CD4-positive, alpha-beta T cell treated with Interleukin-17A for 4 hours (primary cell): ENCODE measurements at places on chromosomes 7 and 10.

- DNase-seq: no peak
These were observed 329.2 kb upstream of the COBL start for GRCh38 chr7:51645702-51646298.

- no peak for DNase-seq
These were observed 109.0 kb downstream of the ZMYND11 start for GRCh38 chr10:244227-244626.

DNA sequence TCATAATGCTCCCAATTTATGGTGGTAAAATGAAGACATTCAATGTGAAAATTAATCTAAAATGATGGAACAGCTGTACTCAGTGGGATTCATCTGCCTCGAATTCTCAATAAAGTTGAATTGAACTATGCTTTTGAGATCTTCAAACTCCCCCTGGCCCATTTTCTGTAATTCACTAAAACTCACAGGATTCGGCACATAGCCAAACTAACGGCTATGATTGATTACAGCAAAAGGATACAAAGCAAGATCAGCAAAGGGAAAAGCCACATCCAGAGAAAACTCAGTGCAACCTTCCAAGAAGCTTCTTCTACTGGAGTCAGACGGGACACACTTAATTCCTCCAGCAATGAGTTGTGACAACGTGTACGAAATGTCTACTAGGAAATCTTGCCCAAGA lies 307.5 kb downstream of the CNTNAP2 start:
- DNase-seq: no peak

DNA sequence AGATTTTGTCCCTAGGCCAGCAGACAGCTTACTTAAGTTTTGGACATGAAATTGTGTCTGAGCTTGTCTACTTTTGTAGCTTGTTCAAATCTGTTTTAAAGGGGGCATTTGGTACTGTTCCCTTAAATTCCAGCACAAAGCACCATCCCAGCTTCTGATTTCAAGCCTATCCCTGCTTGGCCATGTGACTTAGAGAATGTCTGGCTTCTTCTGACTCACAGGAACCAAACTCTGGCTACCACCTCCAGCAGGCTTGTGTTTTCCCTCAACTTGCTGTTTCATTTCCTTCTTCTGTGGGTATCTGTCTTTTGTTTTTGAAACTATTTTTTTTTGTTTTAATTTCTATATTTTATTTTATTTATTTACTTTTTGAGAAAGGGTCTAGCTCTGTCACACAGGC lies 97.9 kb upstream of the FZD8 start:
- DNase-seq: no peak

GRCh38 chr10:21808550-21808949 lies 195.0 kb downstream of the DNAJC1 start:
- DNase-seq: no peak

DNA sequence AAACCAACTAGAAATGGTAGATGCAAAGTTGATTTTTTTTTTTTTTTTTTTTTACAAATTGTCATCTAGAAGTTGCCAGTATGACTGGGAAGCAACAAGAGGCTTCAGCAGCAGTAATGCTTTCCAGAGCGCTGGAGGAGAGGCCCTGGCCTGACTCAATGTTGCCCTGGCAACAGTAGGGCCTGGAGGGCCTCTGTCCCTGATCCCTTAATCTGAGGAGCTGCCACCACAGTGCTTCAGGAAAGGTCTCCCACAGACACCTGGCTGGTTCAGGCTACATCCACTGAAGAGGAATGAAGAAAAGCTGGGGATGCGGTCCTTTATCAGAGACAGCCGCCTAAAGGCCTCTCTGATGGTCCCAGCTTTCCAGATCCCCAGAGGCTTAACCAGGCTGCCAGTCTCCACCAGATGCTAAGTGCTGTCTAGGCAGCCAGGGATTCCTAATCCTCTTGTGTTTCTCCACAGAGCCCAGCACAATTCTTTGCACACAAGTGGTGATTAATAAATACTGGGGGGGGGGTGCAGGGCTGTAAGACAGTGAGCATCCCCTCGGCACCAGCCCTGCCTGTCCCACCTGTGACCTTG lies 33.7 kb downstream of the ZNF777 start:
- DNase-seq: no peak

GRCh38 chr10:91700788-91701444 lies 68.0 kb upstream of the PPP1R3C start:
- no peak for DNase-seq

- DNase-seq: no peak
These were observed 504.4 kb downstream of the LRMDA start for GRCh38 chr10:75935650-75936400.

DNA sequence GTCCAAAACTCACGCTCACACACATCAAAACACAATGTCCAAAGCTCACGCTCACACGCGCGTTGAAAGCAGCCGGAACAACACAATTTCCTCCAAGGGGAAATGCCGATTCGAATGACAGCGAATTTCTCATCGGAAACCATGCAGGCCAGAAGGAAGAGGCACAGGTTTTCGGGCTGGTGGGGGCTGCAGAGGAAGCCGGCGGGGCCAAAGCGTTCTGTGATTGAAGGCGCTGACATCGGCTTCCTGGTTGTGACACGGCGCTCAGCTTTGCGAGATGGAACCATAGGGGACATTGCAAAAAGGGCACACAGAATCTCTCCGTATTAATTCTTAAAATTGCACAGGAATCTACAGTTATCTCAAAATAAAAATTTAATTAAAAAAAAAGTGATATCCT lies 61.3 kb downstream of the FOXL3 start:
- DNase-seq: peak; percentile 82

GRCh38 chr10:43199088-43199683 lies 60.9 kb downstream of the CSGALNACT2 start:
- no peak for DNase-seq

DNA sequence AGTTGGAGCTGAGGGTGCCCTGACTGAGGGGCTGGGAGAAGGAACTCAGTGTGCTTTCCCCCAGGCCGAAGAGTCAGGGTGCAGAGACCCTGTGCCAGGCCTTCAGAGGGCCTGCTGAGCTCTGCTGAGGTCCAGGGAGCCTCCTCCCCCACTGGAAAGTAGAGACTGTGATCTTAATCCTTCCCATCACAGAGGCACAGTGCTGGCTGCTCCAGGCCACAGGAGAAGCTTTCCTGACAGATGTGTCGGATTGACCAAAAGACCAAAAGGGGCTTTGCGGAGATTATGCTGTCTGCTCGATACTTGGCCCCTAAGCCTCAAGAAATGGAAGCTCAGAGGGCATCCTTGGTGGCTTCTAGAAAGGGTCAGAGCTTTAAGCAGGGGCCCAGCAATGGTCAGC lies 32.9 kb upstream of the BTRC start:
- DNase-seq: no peak
